ENCODE measurements at places on chromosomes 1 and 21. TPM values are rescaled to one million over a fixed set of nuclear protein-coding genes. Genes with fewer than 3 reads are reported as not detected.

DNA sequence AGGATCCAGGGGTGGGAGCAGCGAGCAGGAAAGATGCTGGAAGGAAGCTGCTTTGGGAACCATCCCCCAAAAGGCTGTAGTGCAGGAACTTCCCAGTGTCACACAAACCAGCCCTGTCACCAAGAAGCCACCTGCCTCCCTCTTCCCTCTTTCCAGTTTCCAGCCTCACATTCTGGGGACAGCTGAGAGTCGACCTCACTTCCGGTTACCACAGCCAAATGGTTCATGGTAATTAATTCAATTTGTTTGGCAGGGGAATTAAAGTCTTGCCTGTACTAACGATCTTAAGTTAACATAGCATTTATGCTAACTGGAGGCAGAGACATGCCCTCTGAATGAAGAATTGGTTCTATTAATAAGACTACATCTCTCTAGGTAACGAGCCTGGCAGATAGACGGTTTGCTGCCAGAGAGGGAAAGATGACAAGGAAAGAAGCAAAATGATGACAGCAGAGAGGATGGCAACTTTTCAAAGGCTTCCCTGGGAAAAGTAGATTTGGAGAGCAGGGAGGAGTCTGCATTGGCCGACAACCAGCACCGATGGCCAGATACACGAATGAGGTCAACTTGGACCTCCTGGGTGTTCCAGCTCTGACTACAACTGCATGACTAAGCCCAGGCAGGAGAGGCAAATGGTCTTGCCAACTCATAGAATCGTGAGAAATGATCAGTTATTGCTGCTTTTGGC is 64.1 kb downstream of the TMCO4 start:
- H3K27ac ChIP-seq = no peak overlapping the region
- no peaks in the 10 kb centered on the region for H3K27me3 ChIP-seq
- H3K4me1 ChIP-seq = no peaks in the 10 kb centered on the region
- H3K4me3 ChIP-seq = no peak overlapping the region
- no peak for DNase-seq

DNA sequence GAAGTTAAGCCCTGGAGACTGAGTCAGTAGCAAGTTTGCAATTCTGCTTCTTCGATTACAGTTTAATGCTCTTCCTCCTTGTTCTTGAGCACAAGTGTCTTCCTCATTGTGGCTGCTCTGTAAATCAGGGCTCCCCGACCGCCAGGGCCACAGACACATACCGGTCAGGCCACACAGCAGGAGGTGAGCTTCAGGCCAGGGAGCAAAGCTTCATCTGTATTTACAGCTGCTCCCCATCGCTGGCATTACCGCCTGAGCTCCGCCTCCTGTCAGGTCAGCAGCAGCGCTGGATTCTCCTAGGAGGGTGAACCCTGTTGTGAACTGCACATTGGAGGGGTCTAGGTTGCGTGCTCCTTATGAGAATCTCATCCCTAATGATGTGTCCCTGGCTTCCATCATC is 1.7 kb upstream of the TRAPPC10 start:
- peak overlapping the region; percentile 65 for H3K4me3 ChIP-seq
- H3K36me3 ChIP-seq = peaks cover 9% of the 10 kb centered on the region
- H3K27ac ChIP-seq = peak overlapping the region; percentile 63
- DNase-seq = no peak
- H3K27me3 ChIP-seq = no peaks in the 10 kb centered on the region
- H3K4me1 ChIP-seq = peaks cover 39% of the 10 kb centered on the region

DNA sequence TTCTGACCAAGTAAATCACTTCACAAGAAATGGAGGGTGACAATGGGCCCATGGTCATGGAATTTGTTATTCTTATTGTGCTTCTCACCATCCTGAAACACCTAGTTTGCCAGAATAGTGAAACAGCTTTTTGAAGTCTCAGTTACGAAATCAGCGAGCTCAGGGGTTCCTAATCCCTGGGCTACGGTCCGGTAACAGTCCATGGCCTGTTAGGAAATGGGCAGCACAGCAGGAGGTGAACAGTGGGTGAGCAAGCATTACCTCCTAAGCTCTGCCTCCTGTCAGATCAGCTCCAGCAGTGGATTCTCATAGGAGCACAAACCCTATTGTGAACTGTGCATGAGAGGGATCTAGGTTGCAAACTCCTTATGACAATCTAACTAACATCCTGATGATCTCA is 1356.3 kb downstream of the KCNT2 start:
- no peak overlapping the region for H3K27ac ChIP-seq
- no peaks in the 10 kb centered on the region for H3K27me3 ChIP-seq
- DNase-seq = no peak
- H3K4me1 ChIP-seq = no peaks in the 10 kb centered on the region
- H3K36me3 ChIP-seq = no peaks in the 10 kb centered on the region

- no peak for DNase-seq
- H3K4me3 ChIP-seq = peak overlapping the region; percentile 36
- H3K27ac ChIP-seq = peak overlapping the region; percentile 95
- peaks cover 5% of the 10 kb centered on the region for H3K36me3 ChIP-seq
Observed at GRCh38 chr1:155307247-155307740, 1.4 kb upstream of the FDPS start.

- H3K36me3 ChIP-seq = no peaks in the 10 kb centered on the region
- DNase-seq = peak; percentile 56
- no peak overlapping the region for H3K27ac ChIP-seq
- H3K27me3 ChIP-seq = peaks cover 35% of the 10 kb centered on the region
Observed at GRCh38 chr1:30902593-30903290, 5.8 kb downstream of the SDC3 start.

- no peaks in the 10 kb centered on the region for H3K36me3 ChIP-seq
- H3K4me3 ChIP-seq = peak overlapping the region; percentile 26
- no peak for DNase-seq
- peaks cover 45% of the 10 kb centered on the region for H3K27me3 ChIP-seq
- H3K4me1 ChIP-seq = peaks cover 11% of the 10 kb centered on the region
Observed at GRCh38 chr1:31238612-31238985, 1.1 kb downstream of the NKAIN1 start.

DNA sequence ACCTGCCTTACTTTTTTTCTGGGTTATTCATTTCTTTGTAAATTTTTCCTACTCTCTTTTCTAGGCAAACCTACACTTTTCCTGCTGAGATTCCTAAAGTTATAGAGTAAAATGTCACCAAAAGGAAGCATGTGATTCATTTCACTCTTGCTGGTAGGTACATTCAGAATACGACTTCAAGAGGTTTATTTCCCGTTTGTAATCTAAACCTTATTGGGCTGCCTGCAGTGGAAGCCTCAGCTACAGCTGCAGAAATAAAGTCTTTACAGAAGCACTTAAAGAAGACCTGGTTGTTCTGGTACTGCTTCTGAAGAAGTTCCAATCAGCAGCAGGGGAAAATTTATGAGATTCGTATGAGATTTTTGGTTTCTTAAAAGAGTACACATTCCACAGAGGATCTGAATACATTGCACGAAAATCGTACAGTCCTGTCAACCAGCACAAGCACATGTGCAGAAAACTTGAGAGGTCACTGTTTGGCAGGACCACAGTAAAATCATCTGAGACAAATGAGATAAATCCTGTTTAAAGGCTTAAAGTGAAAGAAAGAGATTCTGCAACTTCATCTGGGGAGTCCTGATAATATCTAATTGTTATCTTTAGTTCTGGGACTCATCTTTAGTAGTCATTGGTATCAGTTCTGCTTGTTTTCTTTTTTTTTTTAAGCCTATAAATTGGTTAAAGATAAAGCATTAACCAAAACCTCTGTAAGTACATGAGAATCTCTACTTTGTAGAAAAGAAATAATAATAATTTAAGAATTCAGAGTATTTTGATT is 109.9 kb upstream of the ADGRL2 start:
- no peaks in the 10 kb centered on the region for H3K27me3 ChIP-seq
- no peak overlapping the region for H3K4me3 ChIP-seq
- H3K4me1 ChIP-seq = no peaks in the 10 kb centered on the region
- H3K27ac ChIP-seq = no peak overlapping the region
- peaks cover 21% of the 10 kb centered on the region for H3K36me3 ChIP-seq

DNA sequence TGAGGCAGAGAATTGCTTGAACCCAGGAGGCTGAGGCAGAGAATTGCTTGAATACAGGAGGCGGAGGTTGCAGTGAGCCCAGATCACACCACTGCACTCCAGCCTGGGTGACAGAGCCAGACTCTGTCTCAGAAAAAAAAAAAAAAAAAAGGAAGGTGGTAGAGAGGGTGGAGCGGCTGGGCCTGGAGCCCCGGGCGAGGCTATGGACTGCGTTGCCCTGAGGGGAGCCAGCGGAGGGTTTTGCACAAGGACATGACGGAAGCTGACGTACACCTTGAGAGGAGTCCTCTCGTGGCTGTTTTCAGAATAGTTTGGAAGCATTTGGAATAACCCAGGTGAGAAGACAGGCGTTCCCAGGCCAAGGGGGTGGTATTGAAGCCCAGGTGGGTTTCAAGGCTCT is 6.9 kb upstream of the FBLIM1 start:
- H3K27me3 ChIP-seq = peaks cover 15% of the 10 kb centered on the region
- no peaks in the 10 kb centered on the region for H3K36me3 ChIP-seq
- no peak overlapping the region for H3K4me3 ChIP-seq

GRCh38 chr21:32336711-32337110 is 38.1 kb downstream of the MRAP start:
- peaks cover 39% of the 10 kb centered on the region for H3K36me3 ChIP-seq
- H3K4me3 ChIP-seq = no peak overlapping the region
- H3K4me1 ChIP-seq = no peaks in the 10 kb centered on the region
- no peak overlapping the region for H3K27ac ChIP-seq
- DNase-seq = no peak

GRCh38 chr1:18871401-18872070 is 12.1 kb upstream of the TAS1R2 start:
- no peak overlapping the region for H3K4me3 ChIP-seq
- DNase-seq = no peak
- no peaks in the 10 kb centered on the region for H3K36me3 ChIP-seq
- H3K27me3 ChIP-seq = peaks cover 5% of the 10 kb centered on the region
- H3K27ac ChIP-seq = no peak overlapping the region

- H3K4me1 ChIP-seq = peaks cover 10% of the 10 kb centered on the region
- H3K36me3 ChIP-seq = peaks cover 22% of the 10 kb centered on the region
Observed at GRCh38 chr1:113846391-113847035, 25.0 kb downstream of the PTPN22 start.

GRCh38 chr1:110783292-110783918 is 89.5 kb upstream of the CD53 start:
- H3K36me3 ChIP-seq = peaks cover under 1% of the 10 kb centered on the region
- H3K27me3 ChIP-seq = peaks cover 10% of the 10 kb centered on the region
- DNase-seq = peak; percentile 73
- no peak overlapping the region for H3K4me3 ChIP-seq
- H3K27ac ChIP-seq = no peak overlapping the region

- H3K27me3 ChIP-seq = peaks cover 55% of the 10 kb centered on the region
- H3K27ac ChIP-seq = peak within 1 kb of the TSS; percentile 52
- DNase-seq = no peak
- H3K4me1 ChIP-seq = peaks cover 27% of the 10 kb centered on the region
- peak within 1 kb of the TSS; percentile 89 for H3K4me3 ChIP-seq
Observed at GRCh38 chr1:47232187-47232874, at the start of gene TAL1. TAL1 (minus strand) TSS chr1:47232225; CDS start chr1:47225888, 6,337 bp downstream.

DNA sequence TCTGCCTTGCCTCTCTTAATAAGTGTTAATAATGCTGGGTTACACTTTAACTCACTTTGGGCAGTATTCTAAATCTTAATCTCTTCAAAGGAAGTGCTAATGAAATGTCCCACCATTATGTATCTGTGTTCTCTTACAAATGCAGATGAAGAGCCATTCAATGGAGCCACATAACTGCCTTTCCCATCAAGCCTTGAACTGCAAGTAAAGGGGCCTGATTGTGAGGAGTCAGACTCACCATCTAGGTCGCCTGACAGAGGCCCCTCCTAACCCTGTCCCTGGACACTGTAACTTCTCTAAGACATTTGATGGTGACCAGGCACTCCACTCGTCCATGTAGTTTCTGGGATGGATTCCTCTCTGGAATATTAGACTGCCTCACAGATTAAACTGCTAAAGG is 329.4 kb downstream of the KIF26B start:
- no peaks in the 10 kb centered on the region for H3K4me1 ChIP-seq
- no peak overlapping the region for H3K4me3 ChIP-seq
- no peak overlapping the region for H3K27ac ChIP-seq
- DNase-seq = no peak
- H3K27me3 ChIP-seq = no peaks in the 10 kb centered on the region

GRCh38 chr1:108051631-108052377 is 86.8 kb upstream of the VAV3 start:
- no peaks in the 10 kb centered on the region for H3K4me1 ChIP-seq

DNA sequence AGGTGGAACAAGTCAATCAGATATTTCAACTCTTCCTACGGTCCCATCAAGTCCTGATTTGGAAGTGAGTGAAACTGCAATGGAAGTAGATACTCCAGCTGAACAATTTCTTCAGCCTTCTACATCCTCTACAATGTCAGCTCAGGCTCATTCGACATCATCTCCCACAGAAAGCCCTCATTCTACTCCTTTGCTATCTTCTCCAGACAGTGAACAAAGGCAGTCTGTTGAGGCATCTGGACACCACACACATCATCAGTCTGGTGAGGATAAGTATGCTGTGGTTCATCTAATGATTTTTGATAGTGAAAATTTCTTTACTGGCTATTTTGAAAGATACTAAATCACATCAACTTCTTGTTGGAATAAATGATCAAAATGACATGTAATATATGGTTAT is 67.7 kb upstream of the MPC2 start:
- H3K36me3 ChIP-seq = peaks cover 14% of the 10 kb centered on the region
- DNase-seq = no peak
- no peaks in the 10 kb centered on the region for H3K27me3 ChIP-seq
- no peak overlapping the region for H3K4me3 ChIP-seq
- no peaks in the 10 kb centered on the region for H3K4me1 ChIP-seq

- H3K36me3 ChIP-seq = no peaks in the 10 kb centered on the region
- H3K4me3 ChIP-seq = no peak overlapping the region
- no peak for DNase-seq
- peaks cover 1% of the 10 kb centered on the region for H3K4me1 ChIP-seq
- no peaks in the 10 kb centered on the region for H3K27me3 ChIP-seq
- no peak overlapping the region for H3K27ac ChIP-seq
Observed at GRCh38 chr21:42539931-42540343, 26.3 kb downstream of the SLC37A1 start.

IKBKE gene
- 53.3 TPM for total RNA-seq

SUSD4 gene
- total RNA-seq = not detected

UMODL1 gene
- total RNA-seq = not detected

PTPN14 gene
- total RNA-seq = 0.14 TPM

ARHGEF16 gene
- total RNA-seq = not detected

ATP1A2 gene
- not detected for total RNA-seq

GPR37L1 gene
- not detected for total RNA-seq

B4GALT2 gene
- total RNA-seq = 12.8 TPM

Data from natural killer cell treated with Interleukin-12 subunit alpha and Interleukin-12 subunit beta and Interleukin-15 and Interleukin-18, amount 100 ng/mL, for 72 hours (primary cell).